Stimulated activated CD4-positive, alpha-beta T cell treated with anti-CD3 and anti-CD28 coated beads, Interleukin-12 subunit alpha, Interleukin-12 subunit beta, amount 100 ng/mL, for 24 hours (primary cell): ENCODE measurements at places on chromosomes 16 and 17.

GRCh38 chr16:85436636-85437165 lies 176.4 kb upstream of the GSE1 start:
- no peak for DNase-seq

- DNase-seq, result no peak
These were observed 547.7 kb downstream of the KCNJ2 start for GRCh38 chr17:70717042-70717441.

DNA sequence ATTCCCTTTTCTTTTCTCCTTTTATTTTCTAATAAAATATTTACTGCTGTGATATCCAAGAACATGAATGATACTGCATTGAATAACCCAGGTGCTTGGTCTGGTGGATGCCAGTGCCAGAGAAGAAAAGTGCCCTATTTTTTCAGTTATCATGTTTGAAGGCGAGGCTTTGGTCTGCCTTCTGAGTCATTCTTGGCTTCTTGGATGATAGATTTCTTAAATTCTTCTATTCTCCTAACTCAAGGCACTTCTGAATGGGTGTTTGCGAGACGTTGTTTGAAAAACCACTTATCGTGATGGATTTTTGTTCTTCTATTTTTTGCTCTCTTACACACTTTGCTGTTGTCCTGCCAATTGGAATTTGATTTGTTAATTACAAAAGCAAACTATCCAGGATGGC lies 66.7 kb downstream of the FTO start:
- DNase-seq, result no peak

- no peak for DNase-seq
These were observed 209.1 kb downstream of the SLC39A11 start for GRCh38 chr17:72883351-72883750.
